ENCODE measurements at places on chromosomes 5 and 9. TPM values are rescaled to one million over a fixed set of nuclear protein-coding genes. Genes with fewer than 3 reads are reported as not detected.

Gene CNTFR
- 7.0 TPM for total RNA-seq

Gene CDO1
- total RNA-seq, result 4.1 TPM

Gene MYOT
- 3.1 TPM for total RNA-seq

Gene WNT8A
- total RNA-seq, result not detected

Gene TENT4A
- 20.8 TPM for total RNA-seq

Gene LIX1
- not detected for total RNA-seq

Data from posterior vena cava (tissue), 2 donors.